AG08396 (cell line): ENCODE measurements at places on chromosomes 3 and 15.

DNA sequence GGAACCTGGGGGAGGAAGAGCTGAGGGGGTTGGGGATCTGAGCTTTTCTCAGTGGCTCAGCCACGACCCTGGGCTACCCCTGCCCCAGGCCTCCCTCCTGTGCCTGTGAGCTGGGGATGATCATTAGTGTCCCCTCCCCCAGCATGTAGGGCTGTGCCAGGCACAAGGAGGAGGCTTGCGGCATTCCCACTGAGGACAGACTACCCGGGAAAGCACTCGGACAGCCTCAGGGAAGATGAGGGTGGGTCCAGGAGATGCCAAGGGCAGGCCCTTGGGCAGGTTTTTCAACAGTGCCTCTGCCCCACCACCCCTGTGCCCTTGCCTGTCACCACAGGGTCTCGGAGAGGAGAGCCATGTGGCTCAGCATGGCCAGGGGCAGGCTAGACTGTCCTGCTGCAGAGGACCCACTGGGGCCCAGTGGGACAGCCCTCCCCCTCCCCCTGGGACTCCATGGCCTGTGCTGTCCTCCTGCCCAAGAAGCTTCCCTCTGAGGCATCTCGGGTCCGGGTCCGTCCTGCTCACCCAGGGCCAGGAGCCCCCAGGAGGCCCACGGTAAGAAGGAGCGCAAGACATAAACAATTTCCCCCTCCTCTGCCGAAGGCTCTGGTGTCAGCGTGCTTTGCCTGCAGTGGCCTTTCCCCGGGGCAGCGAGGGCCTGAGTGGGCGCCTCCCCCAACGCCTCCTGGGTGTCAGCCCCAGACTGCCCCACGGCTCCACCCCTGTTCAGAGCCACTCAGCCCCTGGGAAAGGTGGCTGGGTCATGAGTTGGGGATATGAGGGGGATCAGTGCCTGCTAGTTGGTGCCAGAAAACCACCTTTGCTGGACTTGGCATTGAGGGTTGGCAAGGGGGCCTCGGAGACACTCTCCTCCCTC is 192.5 kb downstream of the GOLGA6L6 start:
- no peak for DNase-seq

- DNase-seq = no peak
Measured at GRCh38 chr15:72923289-72923688, 129.0 kb upstream of the NEO1 start.

GRCh38 chr15:66943456-66944095 is 121.8 kb upstream of the SMAD3 start:
- no peak for DNase-seq

GRCh38 chr3:101123081-101123480 is 129.9 kb upstream of the ABI3BP start:
- no peak for DNase-seq

DNA sequence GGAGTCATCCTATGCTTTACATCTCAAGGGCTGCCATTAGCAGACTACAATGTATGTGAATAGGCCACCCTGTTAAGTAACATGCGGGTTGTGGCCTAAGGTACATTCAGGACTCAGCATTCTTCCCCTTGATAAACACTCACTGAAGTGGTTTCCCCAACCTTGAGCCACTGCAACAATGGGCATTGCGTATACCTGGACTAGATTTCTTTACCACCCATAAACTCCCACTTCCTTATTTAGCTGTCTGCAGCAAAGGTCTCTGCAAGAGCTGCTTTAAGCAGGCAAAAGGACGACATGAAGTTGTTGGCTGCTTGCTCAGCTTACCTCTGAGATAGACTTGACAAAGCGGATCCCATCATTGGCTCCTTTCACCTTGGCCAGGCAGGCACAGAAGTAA is 16.2 kb downstream of the FYCO1 start:
- no peak for DNase-seq

DNA sequence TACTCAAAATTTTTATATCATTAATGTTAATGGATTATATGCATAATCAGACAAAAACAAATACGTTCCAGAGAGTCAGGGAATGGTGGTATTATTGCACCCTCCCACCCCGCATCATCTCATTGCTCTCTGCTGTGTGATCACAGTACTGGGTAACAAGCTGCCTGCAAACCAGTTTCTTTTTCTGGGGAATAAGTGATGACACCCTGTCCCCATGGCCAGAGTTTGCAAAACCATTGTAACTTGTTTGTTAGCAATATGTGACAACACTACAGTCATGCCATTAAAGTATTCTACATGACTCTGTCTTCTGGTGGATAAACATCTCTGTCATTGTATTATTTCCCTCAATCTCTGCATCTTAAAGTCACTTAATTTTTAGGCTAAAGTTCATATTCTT is 39.5 kb downstream of the ZBTB38 start:
- DNase-seq = no peak

GRCh38 chr15:71709808-71710418 is 100.4 kb upstream of the NR2E3 start:
- DNase-seq = no peak

DNA sequence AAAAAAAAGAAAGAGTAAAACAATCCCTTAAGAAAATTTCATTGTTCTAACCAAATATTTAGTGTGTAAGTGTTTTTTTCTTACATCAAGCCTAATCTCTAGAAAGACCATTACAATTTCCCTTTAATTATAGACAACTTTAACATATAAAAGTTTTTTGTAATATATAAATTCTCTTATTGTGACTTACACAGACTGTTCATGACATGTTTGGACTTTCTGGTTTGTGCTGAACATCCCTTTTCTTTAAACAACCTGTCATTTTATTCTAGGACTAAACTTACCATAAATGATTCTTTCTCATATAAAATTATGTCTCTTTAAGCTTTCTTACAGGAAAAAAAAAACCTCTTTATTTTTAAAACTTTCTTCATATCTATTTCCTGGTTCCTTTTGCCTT is 13.0 kb upstream of the BTLA start:
- no peak for DNase-seq

- no peak for DNase-seq
Measured at GRCh38 chr3:180340395-180340794, 261.6 kb upstream of the TTC14 start.

DNA sequence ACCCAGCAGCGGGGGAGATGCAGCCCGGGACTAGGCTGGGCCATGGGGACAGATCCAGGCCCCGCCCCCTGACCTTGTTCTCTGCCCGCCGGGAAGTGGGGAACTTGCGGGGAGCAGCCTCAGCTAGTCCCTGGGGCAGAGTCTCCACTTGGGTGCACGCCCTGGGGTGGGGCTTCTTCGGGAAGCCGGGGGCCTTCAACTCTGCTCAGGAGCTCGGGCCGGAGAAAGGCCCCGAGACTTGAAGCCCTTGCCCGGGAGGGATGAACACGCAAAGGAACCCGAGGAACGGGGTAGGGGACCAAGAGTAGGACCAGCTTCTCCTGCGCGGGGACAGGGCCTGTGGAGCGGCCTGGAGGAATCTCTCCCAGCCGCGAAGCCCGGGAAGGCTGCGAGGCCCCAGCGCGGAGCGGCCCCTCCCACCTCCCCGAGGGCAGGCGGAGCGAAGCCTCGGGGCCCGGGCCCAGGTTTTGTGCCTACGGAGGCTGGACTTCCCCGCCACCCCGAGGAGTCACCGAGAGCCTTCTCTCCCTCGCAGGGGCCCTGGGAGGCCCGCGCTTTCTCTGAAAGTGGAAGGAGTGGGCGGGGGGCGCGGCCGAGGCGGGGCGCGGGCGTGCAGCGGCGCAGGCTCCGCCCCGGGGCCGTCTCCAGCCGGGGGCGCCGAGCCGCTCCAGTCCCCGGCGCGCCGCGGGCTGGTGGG is at the start of gene ITPKA:
Gene ITPKA (plus strand): TSS at position 670 of the 697 bp plus-strand sequence. CDS start 54 bp downstream, outside the sequence.
- peak; percentile 83 for DNase-seq

DNA sequence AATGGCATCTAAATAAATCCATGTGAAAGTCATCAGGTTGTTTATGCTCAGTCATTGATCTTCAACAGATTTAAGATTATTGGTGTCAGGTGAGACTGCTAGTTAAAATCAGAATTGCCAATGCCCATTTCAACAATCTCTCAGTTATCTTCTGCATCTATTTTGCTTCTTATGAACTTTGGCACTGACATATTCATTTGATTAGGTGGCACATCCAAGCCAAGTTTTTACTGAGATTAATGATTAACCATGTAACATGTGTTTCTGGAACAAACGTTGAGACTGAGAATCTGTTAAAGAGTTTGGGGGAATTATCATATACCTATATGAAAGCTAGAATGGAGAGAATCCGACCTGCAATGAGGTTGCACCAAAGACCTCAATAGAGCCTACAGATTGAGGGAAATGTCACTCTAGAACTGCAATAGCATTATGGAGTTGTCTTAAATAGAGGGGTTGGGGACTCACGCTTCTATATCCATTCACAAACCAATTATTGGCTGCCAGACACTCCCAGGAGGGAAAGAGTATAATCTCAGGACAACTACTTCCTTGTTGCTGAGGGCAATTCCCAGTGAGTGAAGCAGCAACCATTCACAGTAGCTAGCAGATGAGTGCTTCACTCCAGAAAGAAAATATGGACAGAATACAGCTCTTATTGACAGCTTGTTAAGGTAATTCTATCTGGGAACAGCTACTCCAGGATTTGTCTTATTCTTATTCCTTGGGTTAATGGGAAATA is 891.3 kb downstream of the SQOR start:
- DNase-seq = no peak

DNA sequence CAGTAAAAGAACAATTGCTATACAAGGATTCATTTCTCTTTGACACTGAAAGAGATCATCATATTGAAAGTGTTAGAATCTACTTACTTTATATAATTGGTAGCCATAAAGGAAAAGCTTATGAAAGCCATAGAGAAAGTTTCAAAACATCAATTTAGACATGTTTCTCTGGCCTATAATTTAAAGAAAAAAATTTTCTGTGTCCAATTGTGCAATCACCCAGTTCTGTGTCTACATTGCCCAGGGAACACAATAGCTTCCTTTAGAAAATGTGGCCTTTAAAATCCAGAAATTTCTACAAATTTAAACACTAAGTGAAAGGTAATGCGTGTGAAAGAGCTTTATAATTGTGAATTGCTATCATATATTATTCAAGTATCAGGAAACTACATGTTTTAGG is 259.2 kb downstream of the GBE1 start:
- no peak for DNase-seq

DNA sequence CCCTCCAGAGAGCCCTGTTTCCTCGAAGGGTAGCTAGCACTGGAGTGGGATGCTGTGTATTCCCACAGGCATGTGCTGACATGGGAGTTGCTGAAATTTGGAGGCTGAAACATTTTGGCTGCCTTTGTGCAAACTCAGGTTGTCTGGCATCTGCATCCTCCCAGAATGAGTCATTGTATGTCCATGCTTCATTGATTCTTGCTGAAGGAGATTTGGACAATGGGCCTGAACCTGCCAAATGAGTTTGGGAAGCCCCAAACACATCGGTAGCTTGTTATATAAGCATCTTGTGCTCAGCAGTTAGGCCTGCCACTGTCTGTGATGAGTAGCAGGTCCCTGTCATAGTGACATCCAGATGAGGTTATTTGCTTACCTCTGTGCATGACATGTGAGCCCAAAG is 160.0 kb downstream of the IL5RA start:
- no peak for DNase-seq
